CD4-positive, alpha-beta T cell treated with Interleukin-15 for 1 hour (primary cell): ENCODE measurements at places on chromosomes 1 and 21.

DNA sequence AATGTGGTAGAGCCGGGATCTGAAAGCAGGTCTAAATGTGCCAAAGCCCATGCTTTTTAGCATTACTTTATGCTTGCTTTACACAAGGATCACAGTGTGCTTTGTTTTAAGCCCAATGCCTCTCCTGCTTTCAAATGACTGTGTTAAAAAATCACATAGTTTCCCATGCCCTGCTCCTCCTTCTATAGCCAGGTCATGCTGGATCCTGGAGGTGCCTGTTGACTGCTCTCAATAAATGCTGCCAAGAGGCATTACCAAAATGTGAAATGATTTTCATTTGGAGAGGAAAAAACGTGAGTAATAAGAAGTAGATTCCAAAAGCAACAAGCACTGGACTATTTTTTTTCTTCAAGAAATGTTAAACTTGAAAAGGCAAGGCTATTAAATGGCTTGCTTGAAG, 420.7 kb upstream of the USP24 start:
- no peak for DNase-seq

GRCh38 chr1:228282329-228283042, 74.6 kb downstream of the OBSCN start:
- no peak for DNase-seq

DNA sequence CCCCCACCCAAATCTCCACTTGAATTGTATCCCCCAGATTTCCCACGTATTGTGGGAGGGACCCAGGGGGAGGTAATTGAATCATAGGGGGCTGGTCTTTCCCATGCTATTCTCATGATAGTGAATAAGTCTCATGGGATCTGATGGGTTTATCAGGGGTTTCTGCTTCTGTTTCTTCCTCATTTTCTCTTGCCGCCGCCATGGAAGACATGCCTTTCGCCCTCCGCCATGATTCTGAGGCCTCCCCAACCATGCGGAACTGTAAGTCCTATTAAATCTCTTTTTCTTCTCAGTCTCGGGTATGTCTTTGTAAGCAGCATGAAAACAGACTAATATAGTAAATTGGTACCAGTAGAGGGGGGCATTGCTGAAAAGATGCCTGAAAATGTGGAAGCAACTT, 33.4 kb upstream of the ZNF496 start:
- no peak for DNase-seq

DNA sequence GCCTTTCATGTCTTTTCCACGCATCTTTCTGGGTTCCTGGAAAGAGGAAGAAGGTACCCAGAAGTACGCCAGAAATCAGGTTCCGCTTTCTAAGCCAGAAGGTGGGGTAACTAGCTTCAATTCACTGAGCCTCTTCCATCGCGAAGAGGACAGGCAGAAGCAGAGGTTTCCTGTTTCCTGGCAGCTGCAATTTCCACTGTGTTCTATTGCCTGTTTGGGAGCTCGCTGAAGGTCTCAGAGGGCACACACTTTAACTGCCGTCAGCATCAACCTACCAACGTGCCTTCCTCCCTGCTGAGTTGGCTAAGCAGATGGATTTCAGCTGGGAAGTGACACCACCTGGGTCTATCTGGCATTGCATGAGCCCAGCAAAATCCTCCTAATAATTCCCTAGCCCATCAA, 10.0 kb downstream of the NCF2 start:
- DNase-seq = peak; percentile 60

DNA sequence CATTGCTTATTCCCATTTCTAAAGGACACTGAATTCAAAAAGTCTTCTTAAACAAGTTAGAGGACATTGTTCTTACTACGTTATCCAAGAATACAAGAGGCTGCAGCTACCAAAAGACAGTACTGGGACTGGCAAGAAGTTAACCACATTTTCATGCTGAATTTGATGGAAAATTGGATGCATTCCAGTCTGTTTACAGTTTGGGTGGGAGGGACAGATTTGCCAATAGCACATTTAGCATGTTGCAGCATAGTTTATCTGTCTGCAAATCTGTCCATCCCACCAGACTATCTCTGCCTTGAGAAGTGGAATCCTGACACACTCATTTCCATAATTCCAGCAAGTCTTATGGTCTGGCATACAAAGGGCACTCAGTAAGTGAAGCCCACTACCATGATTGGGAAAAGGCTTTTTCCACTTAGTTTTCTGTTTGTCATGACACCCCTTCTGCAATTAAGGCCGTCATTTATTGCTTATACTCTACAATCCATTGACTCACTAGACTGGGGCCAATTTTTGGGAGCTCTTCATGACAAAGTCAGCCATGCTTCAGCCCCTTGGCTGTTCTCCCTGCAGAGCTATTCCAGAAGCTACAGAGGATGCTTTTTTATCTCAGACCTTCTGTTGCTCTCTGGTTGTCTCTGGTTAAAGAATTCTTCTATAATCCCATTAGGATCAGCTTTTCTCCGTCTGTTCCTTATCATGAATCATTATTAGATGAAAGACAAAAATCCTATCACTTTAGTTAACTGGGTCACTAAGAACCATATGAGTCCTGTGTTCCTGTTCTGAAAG, 355.8 kb upstream of the PTBP2 start:
- DNase-seq = no peak

DNA sequence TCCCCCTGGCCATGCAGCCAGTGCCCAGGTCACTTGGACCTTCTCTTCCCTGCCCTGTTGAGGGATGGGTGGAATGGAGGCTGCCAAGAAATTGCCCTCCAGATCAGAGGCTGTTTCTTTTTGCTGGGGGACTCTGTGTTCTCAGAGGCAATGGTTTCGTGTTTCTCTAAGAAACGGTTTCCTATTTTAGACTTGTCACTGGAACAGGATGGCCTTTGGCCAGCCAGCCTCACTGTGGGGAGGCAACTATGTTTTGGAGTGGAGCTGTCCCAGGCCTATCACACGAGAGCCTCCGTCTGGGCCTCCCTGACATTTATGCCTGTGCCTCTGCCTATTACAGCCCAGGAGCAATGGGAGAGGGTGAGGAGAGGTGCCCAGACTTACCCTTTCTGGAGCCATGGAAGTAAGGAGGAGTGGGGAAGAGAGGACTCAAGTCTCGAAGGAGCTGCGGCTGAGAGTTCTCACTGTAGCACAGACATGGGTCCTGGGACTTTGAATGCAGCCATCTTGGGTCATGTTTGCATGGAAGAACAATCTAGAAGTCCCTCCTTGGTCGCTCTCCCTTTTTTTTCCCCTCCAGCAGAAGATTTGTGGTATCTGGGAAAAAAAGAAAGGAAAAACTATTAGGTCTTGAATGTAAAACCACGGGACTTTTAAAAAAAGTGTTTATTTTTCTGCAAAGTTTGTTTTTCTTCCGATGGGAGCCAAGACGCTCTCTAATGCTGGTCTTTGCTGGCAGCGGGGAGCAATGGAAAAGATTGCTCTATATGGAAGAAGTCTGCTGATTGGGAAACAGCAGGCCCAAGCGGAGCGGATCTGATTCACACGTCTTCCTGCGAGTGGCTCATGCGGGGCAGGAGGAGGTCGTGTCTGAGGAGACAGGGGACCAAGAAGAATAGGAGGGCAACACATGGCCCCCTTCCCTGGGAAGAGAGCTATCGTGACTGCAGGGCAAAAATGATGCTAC, 219.2 kb downstream of the FOXD2 start:
- DNase-seq = no peak

DNA sequence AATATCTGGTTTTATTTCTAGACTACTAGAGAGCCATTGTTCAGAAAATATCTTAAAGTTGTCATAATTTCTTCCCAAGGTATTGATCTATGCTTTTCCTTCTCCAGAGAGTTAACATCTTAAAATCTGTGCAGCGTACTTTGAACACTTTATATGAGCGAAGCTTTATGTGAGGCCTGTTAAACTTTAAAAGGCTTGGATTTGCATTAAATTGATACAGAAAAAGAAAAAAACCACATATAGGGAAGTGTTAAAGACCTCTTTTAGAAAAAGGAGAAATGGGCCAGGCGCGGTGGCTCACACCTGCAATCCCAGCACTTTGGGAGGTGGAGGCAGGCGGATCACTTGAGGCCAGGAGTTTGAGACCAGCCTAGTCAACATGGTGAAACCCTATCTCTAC, 59.2 kb upstream of the MORC3 start:
- no peak for DNase-seq

- no peak for DNase-seq
Observed at GRCh38 chr1:64940025-64940424, 26.3 kb downstream of the JAK1 start.

DNA sequence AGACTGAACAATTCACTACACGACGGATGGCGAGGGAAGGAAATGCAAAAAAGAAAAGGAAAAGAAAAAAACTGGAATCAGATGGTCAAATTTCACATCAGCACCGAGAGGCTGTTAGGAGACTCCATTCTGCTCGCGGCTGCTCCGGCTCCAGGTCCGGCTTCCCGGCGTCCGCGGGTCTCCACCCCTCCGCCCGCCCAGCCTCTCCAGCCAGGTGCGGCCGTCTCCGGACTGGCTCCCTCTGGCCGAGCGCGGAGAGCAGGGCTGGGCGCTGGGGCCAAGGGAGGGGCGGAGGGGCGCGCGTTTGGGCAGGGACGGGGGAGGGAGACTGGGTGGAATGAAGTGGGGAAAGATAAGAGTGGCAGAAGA, 332 bp downstream of the KCNJ6 start:
- no peak for DNase-seq

DNA sequence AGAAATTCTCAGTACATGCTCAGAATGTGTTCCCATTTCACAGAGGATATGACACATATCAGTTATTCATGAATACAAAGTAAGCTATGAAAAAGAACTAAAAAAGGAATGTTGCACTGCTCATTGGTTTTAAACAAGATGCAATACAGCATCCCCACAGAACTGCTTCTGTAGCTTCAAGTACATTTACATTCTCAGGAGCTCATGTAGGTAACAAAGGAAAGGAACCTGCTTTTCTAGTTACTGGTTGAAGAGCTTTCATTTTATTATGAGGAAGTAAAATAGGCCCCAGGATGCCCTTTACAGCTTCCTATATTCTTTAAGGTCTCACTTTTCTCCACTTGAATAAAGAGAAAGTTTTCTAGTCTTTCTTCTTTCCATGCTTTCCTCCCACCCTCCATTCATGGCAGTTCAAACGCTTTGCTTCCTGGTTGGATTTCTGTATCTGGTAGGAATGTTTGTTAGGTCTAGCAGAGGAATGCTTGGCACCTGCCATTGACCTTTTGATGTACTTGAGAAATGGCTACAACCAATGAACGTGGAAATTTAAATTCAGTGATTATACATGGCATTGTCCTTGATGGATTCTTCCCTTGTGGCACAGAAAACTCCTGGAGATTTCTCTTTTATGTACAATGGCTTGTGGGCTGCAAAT, 27.1 kb upstream of the KCNK2 start:
- no peak for DNase-seq

GRCh38 chr1:25090707-25091422, 141.4 kb downstream of the SYF2 start:
- no peak for DNase-seq

DNA sequence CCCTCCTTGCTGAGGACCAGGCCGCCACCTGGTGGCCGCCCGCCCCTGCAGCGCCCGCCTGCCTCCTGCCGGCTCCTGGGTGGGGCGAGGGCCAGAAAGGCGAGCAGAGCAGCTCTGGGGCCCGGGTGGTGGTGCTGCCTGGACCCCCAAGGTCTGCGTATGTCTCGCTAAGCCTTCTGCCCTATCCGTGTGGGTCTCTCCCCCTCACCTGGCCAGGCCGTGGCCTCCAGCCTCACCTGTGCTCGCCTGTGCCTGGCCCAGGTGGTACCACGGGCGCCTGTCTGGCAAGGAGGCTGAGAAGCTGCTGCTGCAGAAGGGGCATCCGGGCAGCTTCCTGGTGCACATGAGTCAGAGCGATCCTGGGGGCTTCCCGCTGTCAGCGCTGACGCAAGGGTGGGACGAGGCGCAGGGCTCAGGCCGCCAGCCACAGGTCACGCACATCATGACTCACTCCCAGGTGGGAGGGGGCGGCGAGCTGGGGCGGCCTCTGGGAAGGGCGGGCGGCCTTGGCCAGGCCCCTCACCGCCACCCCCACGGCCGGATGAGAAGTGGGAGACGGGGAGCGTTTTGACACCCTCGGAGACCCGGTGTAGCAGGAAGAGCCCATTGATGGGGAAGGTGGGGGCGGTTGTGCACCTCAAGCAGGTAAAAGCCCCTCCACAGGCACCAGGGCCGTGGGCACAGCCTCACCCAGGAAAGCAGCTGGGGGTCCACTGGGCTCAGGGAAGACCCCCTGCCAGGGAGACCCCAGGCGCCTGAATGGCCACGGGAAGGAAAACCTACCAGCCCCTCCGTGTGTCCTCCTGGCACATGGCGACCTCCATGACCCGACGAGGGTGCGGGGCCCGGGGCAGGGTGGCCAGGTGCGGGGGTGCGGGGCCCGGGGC, 9.9 kb downstream of the RNF223 start:
- peak; percentile 88 for DNase-seq

- DNase-seq = no peak
Observed at GRCh38 chr1:165497069-165498013, 46.5 kb upstream of the LRRC52 start.

GRCh38 chr1:168887381-168887780, 158.4 kb upstream of the DPT start:
- DNase-seq = no peak

DNA sequence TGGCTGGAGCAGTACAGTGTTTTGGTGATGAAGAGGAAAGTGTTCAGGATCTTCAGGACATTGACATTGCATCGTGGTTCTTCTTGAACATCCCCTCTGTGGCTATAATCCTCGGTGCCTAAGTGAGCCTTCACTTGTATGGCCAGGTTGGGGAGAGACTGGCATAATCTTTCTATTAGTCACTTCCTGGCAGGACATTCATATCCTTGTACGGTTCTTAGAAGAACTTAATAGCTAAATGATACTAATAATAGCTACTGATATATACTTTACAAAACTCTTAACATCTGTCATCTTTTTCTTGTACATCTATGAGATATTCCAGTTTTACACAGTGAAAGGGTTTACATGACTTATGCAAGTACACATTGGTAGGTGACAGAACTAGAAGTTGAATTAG, 35.8 kb downstream of the CELF3 start:
- DNase-seq = no peak

DNA sequence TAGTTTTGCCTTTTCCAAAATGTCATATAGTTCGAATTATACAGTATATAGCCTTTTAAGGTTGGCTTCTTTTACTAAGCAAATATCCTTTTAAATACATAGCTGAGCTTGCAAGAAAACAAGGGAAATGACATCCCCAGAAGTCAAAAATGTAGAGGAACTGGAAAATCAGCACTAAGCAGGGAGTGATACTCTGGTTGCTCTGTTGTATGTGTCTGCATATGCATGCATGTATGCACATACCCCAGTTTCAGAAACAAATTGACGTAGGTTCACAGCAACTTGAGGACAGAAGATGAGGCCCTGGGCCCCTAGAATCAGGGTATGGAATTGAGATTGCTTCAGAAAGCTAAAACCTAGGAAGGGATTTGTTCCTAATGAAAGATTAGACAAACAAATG, 75.1 kb upstream of the GNG4 start:
- DNase-seq = no peak

- no peak for DNase-seq
Observed at GRCh38 chr1:93992954-93993353, 83.7 kb upstream of the GCLM start.
